ENCODE measurements at places on chromosomes 13 and 19. TPM values are rescaled to one million over a fixed set of nuclear protein-coding genes. Genes with fewer than 3 reads are reported as not detected.

The ZNF730 gene
- not detected for polyA plus RNA-seq

The KISS1R gene
- not detected for polyA plus RNA-seq

The CYP4F3 gene
- polyA plus RNA-seq = 2.4 TPM

The CYP2B6 gene
- 5.8 TPM for polyA plus RNA-seq

The ZNF491 gene
- 1.0 TPM for polyA plus RNA-seq

The ZIC2 gene
- polyA plus RNA-seq = 0.03 TPM

The ATP8B3 gene
- polyA plus RNA-seq = 0.96 TPM

The SIGLEC9 gene
- polyA plus RNA-seq = 2.9 TPM

The ALOX5AP gene
- 25.6 TPM for polyA plus RNA-seq

The ZFP82 gene
- polyA plus RNA-seq = 0.69 TPM

The UCHL3 gene
- polyA plus RNA-seq = 51.7 TPM
